ENCODE measurements at places on chromosomes 2 and 18.

GRCh38 chr2:128290356-128290755, 28.3 kb downstream of the HS6ST1 start:
- DNase-seq: no peak

GRCh38 chr18:31407649-31408048, 31.1 kb downstream of the DSG4 start:
- DNase-seq: no peak

GRCh38 chr18:7683753-7684152, 116.6 kb downstream of the PTPRM start:
- DNase-seq: no peak

DNA sequence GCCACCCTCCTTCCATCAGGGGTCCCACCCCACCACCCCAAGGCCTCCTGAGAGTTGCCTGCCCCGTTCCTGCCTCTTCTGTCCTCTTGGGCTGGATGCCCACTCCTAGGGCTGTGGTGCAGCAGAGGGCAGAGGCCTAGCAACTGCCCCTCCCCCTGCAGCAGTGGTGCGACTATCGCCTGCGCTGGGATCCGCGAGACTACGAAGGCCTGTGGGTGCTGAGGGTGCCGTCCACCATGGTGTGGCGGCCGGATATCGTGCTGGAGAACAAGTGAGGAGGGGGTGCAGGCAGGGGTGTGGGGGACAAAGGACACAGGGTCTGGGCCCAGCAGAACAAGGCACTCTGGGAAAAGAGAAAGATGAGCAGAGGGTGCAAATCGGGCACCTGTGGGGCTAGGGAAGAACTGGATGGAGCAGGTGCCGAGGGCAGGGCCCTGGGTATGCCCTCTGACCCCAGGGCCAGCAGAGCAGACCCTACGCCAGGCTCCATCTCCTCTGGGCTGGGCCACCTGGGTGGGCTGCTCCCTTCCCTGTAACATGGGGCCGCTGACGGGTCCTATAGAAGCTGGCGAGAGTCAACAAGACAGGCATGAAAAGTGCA, 1.0 kb downstream of the CHRNG start:
- DNase-seq: no peak

DNA sequence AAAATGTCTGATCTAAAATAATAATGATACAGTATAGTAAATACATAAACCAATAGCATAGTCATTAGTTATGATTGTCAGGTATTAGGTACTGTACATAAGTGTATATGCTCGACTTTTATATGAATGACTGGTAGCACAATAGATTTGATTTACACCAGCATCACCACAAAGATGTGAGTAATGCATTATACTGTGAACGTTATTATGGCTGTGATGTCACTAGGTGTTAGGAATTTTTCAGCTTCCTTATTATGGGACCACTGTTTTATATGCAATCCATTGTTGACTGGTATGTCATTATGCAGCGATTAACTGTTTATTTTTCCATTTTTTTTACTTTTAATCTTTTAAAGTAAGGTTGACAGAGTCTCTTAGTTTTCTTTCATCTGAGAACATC, 23.7 kb downstream of the ATP9B start:
- DNase-seq: no peak

GRCh38 chr2:162732946-162733698, 105.4 kb downstream of the KCNH7 start:
- DNase-seq: no peak

- no peak for DNase-seq
Observed at GRCh38 chr2:86314125-86314524, 23.3 kb downstream of the REEP1 start.

DNA sequence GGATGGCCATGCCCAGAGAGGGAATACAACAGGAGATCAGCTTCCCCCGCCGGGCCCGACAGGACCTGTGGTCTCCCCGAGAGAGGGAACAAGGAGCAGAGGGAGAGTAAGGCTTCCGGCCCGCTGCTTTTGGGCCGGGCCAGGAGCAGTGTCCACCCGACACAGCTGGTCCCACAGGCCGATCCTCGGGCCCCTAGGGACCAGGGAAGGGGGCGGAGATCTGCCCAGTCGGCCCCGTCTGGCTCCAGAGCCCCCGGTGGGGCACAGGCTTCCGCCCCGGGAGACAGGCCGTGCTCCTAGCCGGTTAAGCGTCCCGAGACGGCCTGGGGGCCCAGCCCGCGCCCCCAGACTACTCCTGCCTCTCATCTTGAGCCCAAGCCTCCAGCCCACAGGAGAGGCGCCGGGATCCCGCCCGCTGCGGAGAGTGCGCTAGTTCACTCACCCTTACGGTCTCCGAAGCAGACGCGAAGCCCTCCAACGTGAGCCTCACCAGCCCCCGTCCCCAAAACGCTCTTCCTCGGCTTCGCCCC, at the start of gene MCFD2:
Gene MCFD2 (minus strand): TSS at position 526 of the 530 bp plus-strand sequence. CDS start 6,635 bp downstream, outside the sequence.
- DNase-seq: no peak

Measured in hematopoietic multipotent progenitor cell treated with erythropoietin and hydrocortisone succinate and interleukin-3 and kit ligand, for 4 days (in vitro differentiated cells).